ENCODE measurements at places on chromosomes 3 and 15. TPM values are rescaled to one million over a fixed set of nuclear protein-coding genes. Genes with fewer than 3 reads are reported as not detected.

GRCh38 chr3:173921732-173922131 is 524.2 kb downstream of the NLGN1 start:
- no peaks in the 10 kb centered on the region for H3K36me3 ChIP-seq
- DNase-seq: no peak
- H3K27ac ChIP-seq: no peak overlapping the region
- no peak overlapping the region for H3K4me3 ChIP-seq
- H3K4me1 ChIP-seq: peaks cover 7% of the 10 kb centered on the region

DNA sequence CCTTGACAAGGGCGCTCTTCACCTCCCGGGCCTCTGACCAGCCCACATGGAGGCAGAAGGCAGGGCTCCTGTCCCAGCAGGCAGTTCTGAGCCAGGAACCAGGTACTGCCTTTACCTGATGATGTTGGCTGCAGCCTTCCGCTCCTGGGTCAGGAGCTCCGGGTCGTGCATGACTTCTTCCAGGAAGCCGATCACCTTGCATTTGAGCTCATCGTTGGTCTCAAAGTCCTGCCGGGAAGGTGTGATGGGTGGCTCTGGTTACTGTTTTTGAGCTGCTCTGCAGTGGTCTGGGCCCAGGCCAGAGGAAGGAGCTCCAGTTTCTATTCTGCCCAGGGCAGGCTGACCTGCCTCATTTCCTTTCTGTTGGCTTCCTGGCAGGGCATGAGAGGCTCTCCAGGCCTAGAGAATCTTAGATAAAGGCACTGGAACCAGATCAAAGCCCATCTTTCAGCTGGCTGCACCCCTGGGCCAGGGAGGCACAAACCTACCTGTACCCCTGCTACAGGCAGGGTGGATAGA is 53.2 kb upstream of the CTSH start:
- H3K4me3 ChIP-seq: no peak overlapping the region
- no peaks in the 10 kb centered on the region for H3K27me3 ChIP-seq
- no peaks in the 10 kb centered on the region for H3K4me1 ChIP-seq
- DNase-seq: no peak
- no peaks in the 10 kb centered on the region for H3K36me3 ChIP-seq
- no peak overlapping the region for H3K27ac ChIP-seq

GRCh38 chr15:75862796-75863195 is 19.5 kb downstream of the UBE2Q2 start:
- no peak for DNase-seq
- no peaks in the 10 kb centered on the region for H3K36me3 ChIP-seq
- H3K27ac ChIP-seq: no peak overlapping the region

DNA sequence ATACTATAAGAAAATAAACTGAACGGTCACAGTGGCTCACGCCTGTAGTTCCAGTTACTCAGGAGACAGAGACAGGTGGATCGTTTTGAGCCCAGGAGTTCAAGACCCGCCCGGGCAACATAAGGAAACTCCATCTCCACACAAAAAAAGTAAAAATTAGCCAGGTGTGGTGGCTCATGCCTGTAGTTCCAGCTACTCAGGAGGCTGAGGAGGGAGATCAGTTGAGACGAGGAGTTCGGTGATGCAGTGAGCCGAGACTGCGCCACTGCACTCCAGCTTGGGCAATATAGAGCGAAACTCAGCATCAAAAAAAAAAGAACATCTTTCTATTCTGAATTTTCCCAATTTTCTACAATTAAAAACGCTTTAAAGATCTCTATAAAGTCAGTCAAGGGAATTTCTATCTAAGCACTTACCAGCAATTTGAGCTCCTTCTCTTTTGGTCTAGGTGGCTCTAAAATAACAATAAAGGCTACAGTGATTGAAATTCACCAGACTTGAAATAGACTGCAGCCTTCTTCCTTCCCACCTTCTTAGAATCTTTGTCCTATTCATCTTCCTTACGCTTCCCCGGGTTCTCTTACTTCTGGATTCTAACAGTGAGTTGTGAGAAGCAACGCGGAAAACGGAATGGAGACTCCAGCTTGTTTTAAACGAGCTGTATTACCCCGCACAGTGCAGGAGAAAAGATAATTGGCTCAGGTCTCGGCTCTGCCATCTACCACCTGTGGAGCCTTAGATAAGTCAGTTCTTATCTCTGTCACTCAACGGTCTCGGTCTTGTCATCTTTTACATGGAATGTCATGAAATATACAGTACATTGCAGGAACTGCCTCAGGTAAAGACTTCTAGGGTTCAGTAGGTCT is 812 bp upstream of the SEC62 start:
- H3K27me3 ChIP-seq: no peaks in the 10 kb centered on the region
- DNase-seq: peak; percentile 41
- H3K4me3 ChIP-seq: peak overlapping the region; percentile 91
- no peak overlapping the region for H3K27ac ChIP-seq

The PPP4R2 gene
- total RNA-seq: 62.7 TPM

The IQCF5 gene
- total RNA-seq: not detected

The SPESP1 gene
- not detected for total RNA-seq

Data from GM23338 (cell line).